ENCODE measurements at places on chromosomes 5 and 9.

DNA sequence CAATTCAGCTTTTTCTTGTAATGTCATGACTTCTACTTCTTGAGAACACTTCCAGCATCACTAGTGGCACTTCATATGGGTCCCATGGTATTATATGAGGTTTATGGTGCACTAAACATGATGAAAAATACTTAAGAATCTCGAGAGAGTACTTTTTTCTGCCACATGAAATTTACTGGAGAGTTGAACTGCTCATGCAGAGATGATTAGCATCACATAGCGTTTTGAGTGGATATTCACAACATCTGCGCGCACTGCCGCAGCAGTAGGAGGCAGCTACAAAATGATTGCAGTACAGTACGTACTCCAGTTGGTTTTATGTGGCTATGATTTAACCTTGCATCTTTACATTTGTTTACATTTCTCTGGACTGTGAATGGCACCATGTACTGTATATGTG is 14.7 kb downstream of the RAD1 start:
- no peak for DNase-seq

DNA sequence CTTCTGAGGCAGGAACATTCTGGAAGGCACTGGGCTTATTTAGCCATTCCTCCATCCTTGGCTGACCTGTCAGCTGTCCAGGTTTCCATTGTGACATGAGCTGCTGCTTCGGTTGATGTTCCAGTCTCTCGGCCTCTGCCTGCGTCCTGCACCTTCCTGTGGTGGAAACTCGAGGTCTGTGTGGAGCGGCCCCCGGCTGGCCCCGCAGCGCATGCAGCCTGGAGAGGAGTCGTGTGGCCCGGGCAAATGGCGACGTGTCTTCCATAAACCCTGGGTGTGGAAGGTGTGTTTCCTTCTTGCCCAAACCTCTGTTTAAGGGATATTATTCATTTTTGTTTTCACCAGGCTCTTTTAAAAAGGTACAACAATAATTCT is 36.5 kb upstream of the SLC9A3 start:
- DNase-seq: no peak

- DNase-seq: no peak
These were observed 81.4 kb downstream of the MVB12B start for GRCh38 chr9:126408004-126408403.

GRCh38 chr9:107612136-107612535 is 122.6 kb upstream of the KLF4 start:
- DNase-seq: no peak

GRCh38 chr5:169048181-169049125 is 252.5 kb downstream of the SLIT3 start:
- no peak for DNase-seq

DNA sequence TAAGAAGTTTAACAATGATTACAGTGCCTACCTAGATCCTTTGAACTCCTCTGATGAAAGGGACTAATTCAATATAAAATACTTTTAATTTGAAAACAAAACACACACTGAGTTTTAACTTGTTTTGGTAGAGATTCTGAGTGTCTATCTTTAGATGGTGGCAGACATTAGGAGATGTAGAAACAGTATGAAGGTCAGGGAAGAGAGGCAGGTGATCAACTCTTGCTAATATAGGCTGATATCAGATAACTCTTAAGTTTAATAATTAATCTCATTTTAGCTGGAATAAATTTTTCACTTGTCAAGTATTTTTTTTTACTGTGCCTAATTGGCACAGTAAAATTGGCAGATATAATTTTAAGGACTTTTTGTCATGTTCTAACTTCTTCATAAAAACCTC is 30.8 kb downstream of the POC5 start:
- DNase-seq: no peak

DNA sequence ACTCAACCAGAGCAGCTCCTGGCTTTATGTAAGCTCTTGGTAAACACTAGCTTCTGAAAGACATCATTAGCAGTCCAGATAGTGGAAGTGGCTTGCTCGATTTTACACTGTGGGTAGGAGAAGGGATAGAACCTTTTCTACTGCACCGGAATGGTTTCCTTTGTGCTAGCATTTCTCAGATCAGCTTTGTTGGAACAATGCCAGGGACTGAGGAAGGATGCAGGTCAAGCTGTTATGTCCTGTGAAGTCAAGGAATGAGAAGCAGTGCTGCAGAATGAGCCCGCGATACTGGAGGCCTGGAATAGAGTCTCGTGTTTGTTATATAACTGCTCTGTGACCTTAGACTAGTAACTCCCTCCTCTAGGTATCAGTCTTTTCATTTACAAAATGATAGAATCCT is 233.6 kb downstream of the GABRB2 start:
- no peak for DNase-seq

DNA sequence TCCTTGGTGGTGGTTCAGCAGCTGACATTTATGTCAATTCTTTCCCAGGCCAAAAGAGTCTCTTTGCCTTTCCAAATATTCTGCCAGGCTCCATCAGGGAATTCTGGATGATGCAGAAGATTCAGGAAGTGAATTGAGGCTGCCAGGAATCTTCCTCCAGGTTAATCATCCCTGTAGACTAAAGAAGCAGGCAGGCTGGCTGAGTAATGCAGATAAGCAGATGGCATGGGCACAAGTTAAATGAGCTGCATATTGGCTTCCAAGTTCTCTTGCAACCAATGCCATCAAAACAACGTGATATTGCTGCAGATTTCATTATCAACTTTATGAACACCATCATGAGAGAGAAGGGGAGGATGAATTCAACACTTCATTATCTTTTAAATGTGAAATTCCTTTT is 324.5 kb downstream of the KCNN2 start:
- no peak for DNase-seq
